ENCODE measurements at places on chromosomes 4 and X.

- DNase-seq, result no peak
These were observed 16.9 kb downstream of the GLRA2 start for GRCh38 chrX:14546190-14546589.

GRCh38 chr4:56320293-56320692 lies 67.0 kb downstream of the AASDH start:
- no peak for DNase-seq

DNA sequence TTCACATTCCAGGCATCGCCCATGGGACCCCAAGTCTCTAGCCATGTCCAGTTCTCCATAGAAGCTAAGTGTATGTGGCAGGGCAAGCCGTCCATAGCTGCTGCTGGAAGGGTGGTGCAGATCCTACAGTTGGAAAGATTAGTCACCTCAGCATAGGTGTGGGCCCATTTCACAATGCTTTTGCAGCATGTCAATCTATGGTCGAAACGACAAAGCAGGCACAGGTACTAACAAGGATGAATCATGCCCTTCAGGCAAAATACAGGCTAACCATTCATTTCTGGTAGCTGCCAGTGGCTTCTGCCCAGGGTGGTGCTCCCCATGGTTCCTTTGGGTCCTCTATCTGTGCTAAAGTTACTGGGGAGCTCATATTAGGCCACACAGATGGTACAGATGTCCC lies 225.2 kb downstream of the ADGRL3 start:
- no peak for DNase-seq

DNA sequence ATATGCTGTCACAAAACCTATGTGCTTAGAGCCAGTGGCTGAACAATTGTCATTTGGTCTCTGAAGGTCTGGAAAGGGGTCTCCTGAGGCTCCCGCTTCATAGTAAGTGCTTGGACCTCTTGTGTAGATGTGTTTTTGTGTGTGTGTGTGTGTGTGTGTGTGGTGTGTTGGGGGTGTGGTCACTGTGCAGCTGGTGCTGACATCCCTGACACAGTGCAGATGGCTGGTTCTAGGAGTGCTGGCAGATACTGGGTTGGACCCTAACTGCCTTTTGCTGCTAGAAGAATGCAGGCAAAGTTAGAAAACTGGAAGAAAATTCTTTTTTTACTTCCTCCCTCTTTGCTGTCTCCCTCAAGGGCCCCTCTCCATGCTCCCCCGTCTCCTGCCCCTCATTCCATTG lies 1872.6 kb downstream of the ARAP2 start:
- DNase-seq, result no peak

GRCh38 chr4:1356181-1356998 lies 9.4 kb downstream of the UVSSA start:
- DNase-seq, result peak; percentile 41

DNA sequence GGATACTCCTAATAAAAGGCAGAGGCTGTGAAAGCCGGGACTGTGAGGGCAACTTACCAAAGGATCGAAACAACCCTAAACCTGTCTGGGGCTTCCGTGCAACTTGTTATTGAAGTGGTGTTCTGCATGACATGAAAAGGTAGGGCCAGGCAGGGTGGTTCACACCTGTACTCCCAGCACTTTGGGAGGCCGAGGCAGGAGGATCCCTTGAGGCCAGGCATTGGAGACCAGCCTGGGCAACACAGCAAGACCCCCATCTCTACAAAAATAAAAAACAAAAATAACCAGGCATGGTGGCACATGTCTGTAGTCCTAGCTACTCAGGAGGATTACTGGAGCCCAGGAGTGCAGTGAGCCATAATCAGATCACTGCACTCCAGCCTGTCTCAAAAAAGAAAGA lies 12.3 kb downstream of the CASP3 start:
- DNase-seq, result no peak

DNA sequence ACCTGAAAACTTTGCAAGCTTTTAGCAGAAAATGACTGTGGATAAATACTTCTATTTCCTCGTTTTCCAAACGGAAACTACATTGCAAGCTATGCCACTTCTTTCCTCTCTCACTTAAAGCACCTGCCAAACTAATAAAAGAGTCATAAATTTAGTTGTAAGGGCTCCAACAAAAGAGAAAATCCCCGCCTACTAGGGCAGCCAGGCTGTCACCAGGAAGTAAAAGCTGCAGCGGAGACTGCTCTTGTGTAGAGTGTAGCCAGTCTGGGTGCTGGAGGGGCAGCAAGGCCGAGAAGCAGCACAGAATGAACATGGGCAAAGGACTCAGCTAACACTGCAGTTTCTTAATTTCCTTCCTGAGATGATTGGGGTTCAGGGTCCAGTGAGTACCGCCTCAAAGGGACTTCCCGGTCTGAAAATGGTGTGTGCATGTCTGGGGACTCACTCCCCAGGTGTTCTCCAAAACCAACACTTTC lies 89.3 kb upstream of the MAML3 start:
- DNase-seq, result no peak

GRCh38 chr4:172750910-172751309 lies 417.7 kb upstream of the GALNT7 start:
- DNase-seq, result no peak

DNA sequence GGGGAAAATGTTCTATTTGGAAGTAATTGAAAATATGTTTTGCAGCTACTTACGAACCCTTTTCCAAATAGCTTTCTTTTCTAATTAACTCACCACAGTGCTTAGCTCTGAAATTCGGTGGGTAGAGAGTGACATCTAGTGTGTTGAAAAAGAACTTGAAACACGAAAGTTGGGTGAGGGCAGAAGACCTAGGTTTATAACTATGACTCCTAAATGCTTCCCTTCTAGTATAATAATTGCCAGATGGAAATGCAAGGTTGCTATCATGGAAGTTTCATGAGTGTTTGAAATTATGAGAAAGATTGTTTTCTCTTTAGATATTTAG lies 77.3 kb upstream of the NOCT start:
- no peak for DNase-seq

DNA sequence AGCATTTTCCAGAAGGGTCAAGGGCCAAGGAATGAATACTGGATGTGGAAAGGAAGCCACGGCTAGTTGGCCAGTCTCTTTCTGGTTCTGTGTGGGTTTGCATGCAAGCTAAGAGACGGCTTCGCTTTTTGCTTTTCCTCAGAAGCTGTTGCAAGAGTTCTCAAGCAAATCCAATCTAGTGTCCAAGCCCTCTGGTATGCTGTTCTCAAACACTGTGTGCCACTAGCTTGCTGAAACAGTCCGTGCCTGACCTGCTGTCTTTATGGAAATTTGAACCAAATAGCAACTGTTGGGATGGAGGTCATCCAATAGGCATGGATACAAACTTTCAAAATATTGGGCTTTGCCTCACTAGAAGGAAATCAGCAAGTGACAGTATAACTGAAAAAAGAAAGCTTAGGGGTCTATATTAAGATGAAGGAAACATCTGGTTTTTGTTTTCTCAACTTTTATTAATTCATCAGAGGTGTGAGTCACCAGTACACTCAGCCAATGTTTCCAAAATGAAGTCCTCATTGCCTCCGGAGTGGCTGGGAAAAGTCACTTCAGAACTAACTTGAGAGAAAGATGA lies 70.5 kb downstream of the SLC9A6 start:
- no peak for DNase-seq

DNA sequence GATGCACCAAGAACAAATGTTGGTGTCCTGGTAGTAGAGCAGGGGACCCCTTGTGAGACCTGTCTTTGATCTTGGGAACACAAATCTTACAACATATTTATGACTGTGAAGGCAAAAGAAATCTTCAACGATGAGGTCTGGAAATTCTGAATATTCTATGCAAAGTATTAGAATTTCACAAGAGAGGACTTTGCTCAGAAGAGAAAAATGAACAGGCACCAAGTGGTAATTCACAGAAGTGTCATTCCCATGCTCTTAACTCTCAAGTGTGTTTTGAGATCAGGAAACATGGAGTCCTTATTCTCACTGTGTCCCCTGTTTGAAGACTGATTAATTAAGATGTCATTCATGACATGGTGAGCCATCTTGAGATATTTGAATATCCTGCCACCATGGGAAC lies 52.5 kb downstream of the COQ2 start:
- no peak for DNase-seq

DNA sequence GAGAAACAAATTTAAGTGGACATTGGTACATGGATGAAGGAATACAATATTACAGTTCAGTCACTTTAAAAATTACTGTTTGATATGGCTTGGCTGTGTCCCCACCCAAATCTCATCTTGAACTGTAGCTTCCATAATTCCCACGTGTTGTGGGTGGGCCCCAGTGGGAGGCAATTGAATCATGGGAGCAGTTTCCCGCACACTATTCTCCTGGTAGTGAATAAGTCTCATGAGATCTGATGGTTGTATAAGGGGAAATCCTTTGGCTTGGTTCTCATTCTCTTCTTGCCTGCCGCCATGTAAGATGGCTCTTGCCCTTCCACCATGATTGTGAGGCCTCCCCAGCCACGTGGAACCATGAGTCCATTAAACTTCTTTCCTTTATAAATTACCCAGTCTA lies 804.2 kb upstream of the FRG1 start:
- DNase-seq, result no peak

DNA sequence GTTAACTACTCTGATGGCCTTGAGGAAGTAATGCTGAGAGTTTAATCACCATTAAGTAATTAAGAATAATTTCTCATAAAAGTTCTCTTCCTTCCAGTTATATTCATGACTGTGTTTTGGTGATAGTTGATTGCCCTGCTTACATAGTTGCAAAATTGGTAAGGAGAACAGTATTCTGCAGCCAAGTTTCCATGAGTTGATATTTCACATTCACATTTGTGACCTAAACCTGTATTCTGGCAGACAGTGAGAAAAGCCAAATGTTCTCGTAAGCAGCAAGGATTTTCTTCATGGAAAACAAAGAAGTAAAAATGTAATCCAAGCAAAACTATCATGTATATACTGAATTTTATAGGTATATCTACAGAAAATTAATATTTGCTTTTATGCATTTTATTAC lies 187.8 kb upstream of the NUDT6 start:
- no peak for DNase-seq

GRCh38 chrX:70201732-70202131 lies 24.4 kb downstream of the DGAT2L6 start:
- no peak for DNase-seq

- no peak for DNase-seq
These were observed 63.1 kb upstream of the GRPR start for GRCh38 chrX:16060252-16060651.

DNA sequence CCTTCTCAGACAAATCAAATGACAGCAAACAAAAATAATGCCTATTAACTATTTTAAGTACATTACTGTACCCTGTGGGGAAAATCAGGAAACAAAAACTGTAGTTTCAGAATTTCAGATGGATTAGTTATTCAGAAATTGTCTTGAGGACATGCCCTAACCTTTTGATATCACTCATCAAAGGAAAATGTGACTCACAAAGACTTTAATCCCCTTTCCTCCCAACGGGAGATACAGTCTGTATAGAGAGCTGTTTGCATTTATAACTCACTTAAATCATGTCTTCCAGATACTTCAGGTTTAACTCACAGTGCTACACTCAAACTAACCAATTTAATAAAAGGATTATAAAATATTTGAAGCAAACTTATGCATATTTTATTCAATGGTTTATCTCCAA lies 304.0 kb downstream of the MAPK10 start:
- DNase-seq, result no peak

GRCh38 chr4:64614276-64614675 lies 205.0 kb upstream of the TECRL start:
- no peak for DNase-seq

- DNase-seq, result no peak
These were observed 26.7 kb downstream of the ANKRD50 start for GRCh38 chr4:124685851-124686250.

DNA sequence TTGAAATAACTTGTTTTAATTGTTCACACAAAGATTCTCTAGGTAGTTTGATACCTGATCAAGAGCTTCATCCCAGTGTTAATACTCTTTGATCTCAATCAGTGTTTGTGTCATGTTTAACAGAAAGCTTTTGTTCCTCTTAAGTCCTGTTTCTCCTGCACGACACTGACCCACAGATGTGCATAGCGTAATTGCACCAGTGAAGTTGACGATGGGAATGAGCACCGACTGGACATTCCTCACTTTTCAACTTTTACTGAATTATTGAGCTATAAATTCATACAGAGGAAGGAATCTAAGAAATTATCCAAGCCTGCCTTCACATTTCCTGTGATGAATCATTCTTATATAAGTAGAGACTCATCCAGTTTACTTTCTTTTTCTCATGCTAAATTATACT lies 878.7 kb upstream of the TENM3 start:
- DNase-seq, result no peak

DNA sequence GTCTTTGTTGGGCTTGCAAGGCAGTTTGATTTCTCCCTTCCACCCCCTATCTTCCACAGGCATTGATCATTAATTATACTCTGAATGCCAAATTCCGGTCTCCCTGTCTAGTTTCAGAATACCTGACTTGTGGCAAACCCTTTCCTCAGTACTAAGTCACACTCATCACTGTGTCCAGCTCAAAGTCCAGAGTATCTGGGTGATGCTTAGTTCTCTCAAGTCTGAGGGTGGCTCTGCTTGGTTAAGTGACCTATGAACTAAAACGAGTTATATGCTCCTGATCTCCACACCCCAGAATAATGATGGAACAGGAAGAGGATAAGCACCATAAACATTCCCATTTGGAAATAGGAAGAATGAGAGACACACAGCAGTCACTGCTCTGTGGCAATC lies 6.5 kb downstream of the SMIM9 start:
- no peak for DNase-seq

- no peak for DNase-seq
These were observed 7.3 kb downstream of the TMEM154 start for GRCh38 chr4:152672206-152673092.

DNA sequence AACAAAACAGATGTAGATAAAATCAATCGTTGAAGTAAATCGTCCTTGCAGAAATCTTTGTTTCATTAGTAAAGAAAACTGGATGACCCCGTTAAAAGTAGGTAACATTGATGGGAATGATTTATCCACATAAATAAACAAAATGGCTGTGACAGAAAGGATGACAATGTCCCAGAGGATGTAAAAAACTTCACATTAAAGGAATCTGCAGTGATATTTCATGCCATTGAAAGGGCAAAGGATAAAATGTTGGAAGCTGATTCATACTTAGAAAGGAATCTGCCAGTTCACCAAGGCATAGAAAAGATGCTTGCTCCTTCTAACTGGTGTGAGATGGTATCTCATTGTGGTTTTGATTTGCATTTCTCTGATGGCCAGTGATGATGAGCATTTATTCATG lies 24.2 kb upstream of the EPGN start:
- DNase-seq, result no peak

GRCh38 chr4:153181700-153182099 lies 22.5 kb upstream of the TRIM2 start:
- DNase-seq, result no peak

DNA sequence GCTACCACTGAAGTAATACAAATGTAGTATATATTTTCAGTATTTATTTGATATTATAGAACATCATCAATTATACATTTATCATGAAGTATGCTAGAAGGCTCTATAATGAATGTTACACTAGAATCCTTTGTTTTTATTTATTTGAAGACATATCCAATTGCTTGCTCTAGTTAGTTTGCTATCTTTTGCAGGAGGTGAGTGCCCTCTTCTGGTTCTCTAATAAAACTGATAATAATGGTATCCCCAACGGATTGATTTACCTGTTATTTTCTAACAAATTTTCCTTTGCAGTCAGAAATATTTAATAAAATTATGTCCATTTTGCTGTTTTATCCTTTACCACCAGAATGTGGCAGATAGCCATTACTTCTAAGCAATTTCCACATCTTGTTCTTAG lies 274.3 kb upstream of the TACR3 start:
- DNase-seq, result no peak

Measured in heart left ventricle (tissue), 16 donors.